ENCODE measurements at places on chromosomes 6 and 20.

GRCh38 chr6:66628917-66629316 is 921.9 kb upstream of the EYS start:
- DNase-seq, result peak; percentile 78

DNA sequence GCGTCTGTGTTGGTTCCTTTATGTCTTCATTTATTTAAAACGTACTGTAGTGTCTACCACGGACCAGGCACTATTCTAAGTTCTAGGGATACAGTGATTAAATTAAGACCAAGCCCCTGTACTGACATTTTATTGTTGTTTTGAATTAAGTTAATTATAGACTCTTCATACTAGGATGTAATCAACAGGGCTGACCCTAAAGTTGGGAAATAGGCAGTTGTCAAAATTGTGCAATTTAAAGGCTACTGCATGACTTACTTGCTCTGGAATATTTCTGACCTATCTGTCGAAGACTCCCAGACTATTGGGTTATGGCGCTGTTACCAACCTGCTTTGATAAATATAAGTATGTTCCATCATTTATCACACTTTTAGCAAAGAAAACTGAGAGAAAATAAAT is 6.7 kb downstream of the MYO6 start:
- DNase-seq, result no peak

DNA sequence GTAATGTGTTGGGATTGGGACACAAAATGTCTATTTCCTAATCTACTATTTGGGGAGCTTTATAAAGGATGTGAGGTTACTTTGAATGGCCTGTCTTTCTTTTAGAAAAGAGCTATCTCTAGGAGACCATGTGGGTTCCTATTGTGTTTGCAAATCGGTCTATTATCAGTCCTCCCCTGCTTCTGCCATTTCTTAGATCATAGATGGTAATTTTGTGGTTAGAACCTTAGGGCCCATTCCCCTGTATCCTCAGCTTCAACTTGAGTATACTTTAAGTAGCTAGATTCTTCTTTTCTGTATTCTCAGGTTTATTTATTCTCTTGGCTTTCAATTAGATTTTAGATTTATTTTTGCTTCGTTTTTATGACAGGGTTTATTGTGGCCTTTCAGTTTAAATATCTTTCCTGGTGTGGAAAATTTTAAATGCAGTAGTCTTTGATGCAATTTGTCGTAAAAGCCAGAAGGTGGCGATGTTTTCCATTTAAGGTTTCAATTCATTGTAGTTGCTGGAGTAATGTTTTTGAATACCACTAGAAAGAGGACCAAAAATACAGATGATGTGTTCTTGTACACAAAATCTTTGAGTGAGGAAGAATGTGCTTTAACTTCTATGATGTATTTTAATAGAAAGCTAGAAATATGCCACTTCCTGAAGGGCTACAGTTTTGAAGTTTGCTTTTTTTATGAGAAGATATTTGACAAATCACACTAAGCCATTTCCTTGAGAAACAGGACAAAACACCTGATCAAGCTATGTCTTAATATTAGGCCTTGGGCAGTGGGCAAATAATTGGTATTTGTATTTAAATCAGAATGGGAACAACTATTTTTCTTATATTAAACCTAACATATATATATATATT is 20.3 kb downstream of the TBPL1 start:
- peak; percentile 67 for DNase-seq

DNA sequence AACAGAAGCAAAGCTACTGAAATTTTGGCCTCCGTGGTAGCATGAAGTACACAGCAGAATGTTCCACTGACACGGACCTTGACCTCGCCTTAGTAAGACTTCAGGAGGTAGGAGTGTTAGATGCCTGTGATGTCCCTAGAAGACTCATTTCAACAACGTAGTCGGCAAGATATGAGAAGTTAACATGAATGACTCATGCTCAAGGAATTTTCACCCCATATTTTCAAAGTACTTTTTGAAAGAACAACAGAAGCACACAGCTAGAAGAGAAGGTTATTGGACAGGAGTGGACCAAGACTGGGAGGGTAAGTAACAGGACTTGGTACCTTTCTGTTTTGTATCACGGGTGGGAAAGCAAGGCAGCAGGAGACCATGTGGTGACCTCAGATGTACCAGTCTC is 78.0 kb downstream of the DZANK1 start:
- no peak for DNase-seq

- no peak for DNase-seq
These were observed 99.5 kb downstream of the KLHL32 start for GRCh38 chr6:97023982-97024381.

GRCh38 chr6:100479179-100480035 is 14.7 kb upstream of the SIM1 start:
- peak; percentile 64 for DNase-seq

DNA sequence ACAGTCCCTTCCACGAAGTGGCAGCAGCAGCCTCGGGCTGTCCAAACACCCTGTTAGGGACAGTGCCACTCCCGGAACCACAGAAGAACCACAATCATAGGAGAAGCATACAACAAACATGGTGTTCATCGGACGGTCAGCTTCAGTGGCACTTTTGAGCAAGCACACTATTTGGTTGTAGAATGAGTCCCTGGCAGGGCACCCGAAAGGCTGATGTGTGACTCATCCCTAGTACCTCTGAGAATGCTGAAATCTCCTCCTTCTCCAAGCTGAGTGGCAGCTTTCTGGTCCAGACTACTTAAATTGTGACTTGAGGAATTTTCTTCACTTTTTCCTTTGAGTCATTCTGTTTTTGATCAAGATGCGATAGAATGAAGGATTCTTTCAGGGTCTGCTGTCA is 282.5 kb downstream of the ESR1 start:
- DNase-seq, result no peak

DNA sequence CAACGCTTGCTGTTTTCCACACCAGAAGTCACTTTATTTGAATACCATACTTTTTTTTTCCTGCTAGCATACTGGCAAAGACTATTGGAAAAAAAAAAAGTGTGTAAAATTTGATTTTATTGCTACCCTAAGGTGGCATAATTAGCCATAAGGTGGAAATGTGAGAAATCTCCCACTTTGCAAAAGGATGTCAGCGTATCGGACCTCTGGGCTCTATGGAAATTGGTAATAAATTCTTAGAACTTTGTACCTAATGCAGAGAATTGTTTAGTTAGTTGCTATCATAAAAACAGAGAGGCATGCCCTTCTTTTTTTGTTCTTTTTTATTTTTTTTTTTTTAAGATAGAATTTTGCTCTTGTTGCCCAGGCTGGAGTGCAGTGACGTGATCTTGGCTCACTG is 63.7 kb upstream of the GMDS start:
- no peak for DNase-seq

GRCh38 chr6:101582792-101583191 is 189.3 kb downstream of the GRIK2 start:
- DNase-seq, result no peak

- DNase-seq, result peak; percentile 7
These were observed 97.4 kb downstream of the PHACTR1 start for GRCh38 chr6:12814015-12814414.

GRCh38 chr6:46296586-46296985 is 125.8 kb upstream of the ENPP5 start:
- no peak for DNase-seq

- DNase-seq, result no peak
These were observed 33.5 kb upstream of the GCLC start for GRCh38 chr6:53578371-53578770.

- peak; percentile 38 for DNase-seq
These were observed 84.2 kb downstream of the MRPL14 start for GRCh38 chr6:44042989-44043478.

- DNase-seq, result no peak
These were observed 96.8 kb downstream of the RIMS1 start for GRCh38 chr6:71983131-71983530.

- DNase-seq, result no peak
These were observed 11.0 kb downstream of the SULF2 start for GRCh38 chr20:47774131-47774777.

DNA sequence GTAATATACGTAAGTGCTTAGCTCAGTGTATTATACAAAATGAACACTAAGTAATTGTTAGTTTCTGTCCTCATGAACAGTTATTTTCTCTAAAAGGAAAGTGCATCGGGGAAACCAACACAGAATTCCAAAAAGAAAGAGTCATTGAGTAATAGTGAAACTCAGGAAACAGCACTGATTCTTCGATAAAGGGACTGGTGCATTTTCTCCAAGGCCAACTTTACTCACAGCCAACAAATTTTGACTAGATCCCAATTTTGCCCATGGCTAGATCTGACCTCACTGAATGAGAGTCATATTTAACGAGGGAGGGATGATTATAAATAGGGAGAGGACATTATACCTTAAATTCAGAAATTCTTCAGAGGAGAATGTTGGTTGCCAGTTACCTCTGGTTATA is 390.9 kb upstream of the NRSN1 start:
- DNase-seq, result no peak

GRCh38 chr6:126764104-126764503 is 354.4 kb upstream of the RSPO3 start:
- DNase-seq, result no peak

DNA sequence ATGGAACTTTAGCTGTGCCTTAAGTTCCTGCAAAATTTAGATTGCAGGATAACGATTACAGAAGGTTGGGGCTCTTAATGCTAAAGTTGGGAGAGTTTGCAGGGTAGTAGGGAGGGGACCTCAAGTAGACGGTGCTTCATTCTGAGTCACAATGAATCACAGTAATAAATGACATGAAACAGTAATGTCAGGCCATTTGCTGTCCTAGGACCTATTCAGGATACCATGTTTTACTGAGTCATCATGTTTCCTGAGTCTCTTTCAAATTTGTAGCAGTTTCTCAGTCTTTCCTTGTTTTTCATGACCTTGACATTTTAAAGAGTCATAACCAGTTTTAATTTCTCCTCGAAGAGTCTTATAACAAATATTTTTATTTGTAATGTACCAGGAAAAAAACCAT is 406.9 kb upstream of the MAP3K7 start:
- DNase-seq, result no peak

DNA sequence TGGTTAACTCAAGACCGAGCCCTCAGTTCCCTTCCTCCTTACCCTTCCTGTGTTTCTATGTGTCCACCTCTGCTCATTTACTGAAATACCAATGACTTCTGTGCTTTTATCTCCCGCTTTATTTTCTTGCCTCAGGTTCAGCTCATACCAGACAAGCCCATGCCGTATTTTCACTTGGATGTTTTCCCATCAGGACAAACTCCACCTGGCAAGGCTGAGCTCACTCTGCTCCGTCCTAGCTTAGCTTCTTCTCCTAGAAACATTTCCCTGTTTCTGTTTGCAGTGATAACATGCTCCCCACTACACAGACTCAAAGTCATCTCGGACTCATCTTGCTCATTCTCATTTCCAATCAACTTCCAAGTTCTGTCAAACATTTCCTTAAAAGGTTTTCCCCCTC is 56.9 kb upstream of the TFB1M start:
- no peak for DNase-seq

DNA sequence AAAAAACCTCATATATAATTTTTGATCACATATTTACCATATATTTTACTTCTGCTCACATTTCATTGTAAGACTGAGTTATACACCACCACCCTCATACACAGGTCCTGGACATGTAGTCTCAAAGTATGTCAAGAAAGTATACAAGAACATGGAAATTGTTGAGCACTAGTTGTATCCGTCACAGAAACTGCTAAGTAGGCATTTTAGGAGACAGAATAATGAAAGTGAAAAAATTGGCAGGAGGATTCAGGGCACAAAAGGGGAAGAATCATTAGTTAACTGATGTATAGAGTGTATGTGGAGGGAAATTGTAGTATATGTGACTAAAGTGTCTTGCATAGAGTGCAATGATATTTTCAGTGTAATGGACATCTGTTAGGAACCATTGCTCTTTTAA is 458.8 kb downstream of the TFAP2B start:
- DNase-seq, result no peak

- peak; percentile 64 for DNase-seq
These were observed 1324.4 kb upstream of the EYS start for GRCh38 chr6:67031451-67031850.

DNA sequence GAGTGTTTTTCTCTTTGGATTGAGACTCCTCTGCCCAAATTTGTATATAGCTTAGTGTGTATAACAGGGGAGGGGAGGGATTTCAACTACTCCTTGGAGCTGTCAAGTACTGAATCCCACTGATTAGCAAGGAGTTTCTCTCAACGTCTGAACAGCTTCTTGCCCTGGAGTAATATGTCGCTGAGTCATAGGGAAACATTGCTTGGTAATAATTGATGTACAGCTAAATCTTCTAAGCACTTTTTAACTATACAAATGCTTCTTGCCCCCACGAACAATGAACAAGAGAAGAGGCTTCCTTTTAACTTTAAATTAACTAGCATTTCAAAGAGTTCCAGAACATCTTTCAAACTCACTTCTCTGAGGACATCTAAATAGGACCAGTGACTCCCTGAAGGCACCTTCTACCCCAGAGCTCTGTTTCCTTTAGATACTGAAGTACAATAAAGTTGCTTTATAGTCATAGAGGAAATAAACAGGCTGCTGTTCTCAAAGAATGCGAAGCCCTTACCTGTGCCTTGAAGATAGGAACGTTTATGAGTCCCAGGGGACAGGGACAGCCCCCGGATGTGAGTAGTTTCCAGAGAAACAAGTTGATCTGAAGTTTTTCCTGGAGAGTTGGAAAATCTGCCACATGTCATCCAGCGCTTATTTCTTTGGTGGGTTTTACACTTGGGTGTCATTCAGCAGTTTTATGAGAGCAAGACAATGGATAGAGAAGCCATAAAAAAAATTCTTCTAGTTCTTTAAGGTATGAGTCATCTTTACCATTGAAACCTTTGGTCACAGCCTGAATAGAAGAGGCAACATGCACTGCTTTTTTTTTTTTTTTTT is 462.5 kb upstream of the BTBD3 start:
- DNase-seq, result no peak

GRCh38 chr6:168671863-168672546 is 231.0 kb downstream of the SMOC2 start:
- DNase-seq, result no peak

- no peak for DNase-seq
These were observed 490.2 kb downstream of the PRKN start for GRCh38 chr6:162237331-162237730.

- DNase-seq, result no peak
These were observed 50.6 kb downstream of the RCAN2 start for GRCh38 chr6:46440641-46441040.

DNA sequence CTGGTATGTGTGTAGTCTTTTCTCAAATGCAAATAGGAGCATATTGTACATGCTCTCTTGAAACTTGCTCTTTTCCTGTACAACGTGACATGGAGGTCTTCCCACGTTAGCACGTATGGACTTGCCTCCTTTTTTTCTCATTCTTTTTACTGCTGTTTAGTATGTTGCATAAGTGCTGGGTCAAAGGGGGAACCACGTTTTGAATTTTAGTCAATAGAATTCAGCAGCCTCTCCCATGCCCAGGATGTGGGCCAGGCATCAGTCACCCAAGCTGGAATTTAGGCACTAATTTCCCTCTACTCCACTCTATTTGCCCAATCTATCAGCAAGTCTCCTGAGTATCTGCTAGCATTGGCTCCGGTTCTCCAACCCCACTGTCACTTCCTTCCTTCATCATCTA is 41.5 kb upstream of the RNF24 start:
- DNase-seq, result no peak

Measured in Kasumi-1 (cell line).